ENCODE measurements at places on chromosomes 4 and X. TPM values are rescaled to one million over a fixed set of nuclear protein-coding genes. Genes with fewer than 3 reads are reported as not detected.

MFAP3L gene
- not detected for total RNA-seq

ZNF185 gene
- total RNA-seq: 6.5 TPM

FGA gene
- not detected for total RNA-seq

TMSB15C gene
- not detected for total RNA-seq

TET2 gene
- 20.3 TPM for total RNA-seq

GPRIN3 gene
- total RNA-seq: 14.9 TPM

SOWAHD gene
- not detected for total RNA-seq

SHOX gene
- total RNA-seq: not detected

SORCS2 gene
- 6.2 TPM for total RNA-seq

CXCL11 gene
- not detected for total RNA-seq

Data from stomach (tissue), 19 donors.